ENCODE measurements at places on chromosomes 4 and X.

DNA sequence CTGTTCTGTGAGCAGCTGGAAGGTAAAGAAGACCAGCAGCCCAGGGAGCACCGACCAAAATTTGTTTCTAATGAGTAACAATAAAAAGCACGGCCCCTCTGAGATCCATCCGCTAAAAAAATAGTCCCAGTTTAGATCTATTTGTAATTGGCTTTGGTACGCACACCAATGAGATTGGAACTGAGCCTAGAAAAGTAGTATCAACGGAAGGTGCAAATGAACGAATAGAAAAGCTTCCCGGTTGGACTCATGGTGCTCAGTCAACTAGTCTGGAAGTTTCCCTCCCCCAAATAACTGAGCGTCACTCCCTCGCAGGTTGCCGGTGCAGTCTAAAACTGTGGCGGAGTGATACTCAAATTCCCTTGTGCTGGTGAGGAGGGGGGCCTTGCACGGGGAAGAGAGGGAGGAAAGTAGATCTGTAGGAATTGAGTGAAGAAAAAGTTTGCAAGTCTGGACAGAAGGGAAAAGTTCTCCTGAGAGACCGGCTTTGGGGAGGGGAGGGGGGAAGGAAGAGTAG lies at the start of gene COL4A5:
Gene COL4A5 (plus strand): TSS at position 413 of the 517 bp plus-strand sequence. CDS start 288 bp downstream, outside the sequence.
- no peak for DNase-seq

GRCh38 chr4:121053601-121054143 lies 18.7 kb downstream of the NDNF start:
- DNase-seq: no peak

DNA sequence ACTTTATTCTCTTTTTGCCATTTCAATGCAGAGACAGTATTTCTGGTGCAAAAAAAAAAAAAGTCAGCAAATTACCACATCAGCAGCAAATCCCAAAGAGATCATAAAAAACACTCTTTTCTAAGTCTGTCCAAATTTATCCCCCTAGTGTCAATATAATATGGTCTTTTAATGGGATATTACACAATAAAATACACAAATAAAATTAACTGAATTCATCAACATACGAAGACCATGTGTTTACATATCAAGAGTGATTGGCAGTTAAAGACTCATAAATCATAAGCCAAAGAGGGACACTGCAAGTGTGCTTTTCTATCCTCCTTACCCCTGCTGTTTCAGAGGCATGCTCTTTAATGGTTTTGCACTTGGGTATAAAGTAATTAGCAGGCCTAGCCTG lies 340.2 kb upstream of the DKK2 start:
- DNase-seq: no peak

DNA sequence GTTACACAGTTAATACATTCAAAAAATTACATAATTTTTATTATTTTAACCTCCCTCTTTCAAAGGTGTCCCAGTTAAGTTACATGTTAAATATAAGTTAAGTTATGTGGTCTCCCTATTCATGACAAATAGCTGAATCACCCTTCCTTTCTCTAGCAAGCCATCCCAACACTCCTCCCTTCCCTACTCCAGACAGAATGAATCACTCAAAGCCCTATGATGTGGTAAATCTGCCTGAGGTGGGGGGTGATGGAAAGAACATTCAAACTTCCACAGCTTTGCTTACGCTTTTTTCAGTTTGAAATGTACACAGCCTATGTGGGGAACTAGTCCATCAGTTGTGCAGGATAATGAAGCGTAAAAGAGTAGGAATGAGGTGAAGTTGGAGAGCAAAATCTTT lies 90.2 kb downstream of the CXCL13 start:
- DNase-seq: no peak

DNA sequence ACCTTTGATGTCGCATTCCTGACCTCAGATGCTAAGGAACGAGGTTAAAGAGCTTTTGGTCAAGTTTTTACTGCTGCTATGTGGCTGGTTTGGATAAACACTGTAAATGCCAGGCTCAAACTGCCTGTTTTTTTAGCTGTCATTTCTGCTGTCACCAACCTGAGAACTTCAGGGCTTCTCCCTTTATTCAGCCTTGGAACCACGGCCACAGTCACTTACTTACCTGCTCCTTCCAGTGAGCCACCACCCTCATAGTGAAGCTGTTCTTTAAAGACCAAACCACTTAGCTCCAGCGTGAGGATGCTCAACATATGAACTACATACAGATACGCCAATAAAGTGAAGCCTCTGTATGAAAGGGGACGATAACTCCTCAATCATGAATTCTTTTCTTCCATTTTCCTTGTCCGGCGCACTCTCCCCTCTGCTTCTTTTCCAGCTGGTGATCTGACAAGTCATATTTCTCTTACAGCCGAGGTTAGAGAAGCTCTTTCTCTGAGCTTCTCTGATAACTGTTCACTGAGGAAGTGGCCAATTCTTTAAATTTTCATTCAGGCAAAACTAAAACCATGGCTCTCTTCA lies 152.8 kb upstream of the ANK2 start:
- no peak for DNase-seq

DNA sequence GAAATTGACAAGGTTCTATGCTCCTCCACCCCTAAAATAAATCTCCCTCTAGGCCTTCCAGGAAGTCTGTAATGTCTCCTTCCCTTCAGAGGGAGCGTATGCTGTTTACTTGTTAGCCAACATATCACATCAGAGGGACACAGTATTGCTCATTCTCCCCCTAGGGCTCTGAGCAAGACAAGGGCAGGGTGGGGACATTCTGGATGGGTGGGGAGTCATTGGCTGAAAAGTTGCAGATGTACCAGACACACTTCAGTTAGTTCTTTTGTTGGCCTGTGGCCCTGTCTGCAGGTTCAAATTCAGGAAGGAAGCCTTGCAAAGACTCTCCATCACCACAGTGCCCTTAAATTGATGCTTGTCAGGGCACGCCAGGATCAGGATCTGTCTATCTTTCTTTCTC lies 106.3 kb upstream of the TEX13D start:
- DNase-seq: no peak

- DNase-seq: no peak
Measured at GRCh38 chr4:101871962-101872676, 81.6 kb downstream of the BANK1 start.

GRCh38 chrX:141903400-141904155 lies at the start of gene MAGEC1:
Gene MAGEC1 (plus strand): TSS chrX:141903894. CDS start chrX:141905073, 1,179 bp downstream.
- no peak for DNase-seq

DNA sequence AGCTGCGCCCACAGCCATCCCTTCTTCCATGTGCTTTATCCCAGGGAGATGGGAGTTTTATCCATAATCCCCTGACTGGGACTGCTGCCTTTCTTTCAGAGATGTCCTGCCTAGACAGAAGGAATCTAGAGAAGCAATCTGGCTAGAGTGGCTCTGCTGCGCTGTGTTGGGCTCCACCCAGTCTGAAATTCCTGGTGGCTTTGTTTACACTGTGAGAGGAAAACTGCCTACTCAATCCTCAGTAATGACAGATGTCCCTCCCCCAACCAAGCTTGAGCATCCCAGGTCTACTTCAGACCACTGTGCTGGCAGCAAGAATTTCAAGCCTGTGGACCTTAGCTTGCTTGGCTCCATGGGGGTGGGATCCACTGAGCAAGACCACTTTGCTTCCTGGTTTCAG lies 116.9 kb upstream of the AR start:
- no peak for DNase-seq

DNA sequence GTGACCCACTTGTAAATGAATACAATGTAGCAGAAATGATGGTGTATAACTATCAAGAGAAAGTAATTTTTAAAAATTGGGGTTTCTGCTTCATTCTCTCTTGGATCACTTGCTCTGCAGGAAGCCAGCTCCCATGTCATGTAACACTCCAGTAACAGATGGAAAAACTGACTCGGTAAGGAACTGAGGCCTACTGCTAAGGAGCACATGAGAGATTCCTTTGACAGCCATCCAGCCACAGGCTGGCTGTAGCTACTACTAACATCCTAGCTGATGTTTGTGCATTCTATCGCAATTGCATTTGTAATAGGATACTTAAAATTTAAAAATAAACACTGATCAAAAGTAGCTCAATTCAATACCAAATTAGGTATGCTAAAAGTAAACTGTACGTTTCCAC lies 102.3 kb upstream of the MAB21L2 start:
- DNase-seq: no peak

- DNase-seq: no peak
Measured at GRCh38 chr4:73408181-73408867, 4.2 kb downstream of the ALB start.

DNA sequence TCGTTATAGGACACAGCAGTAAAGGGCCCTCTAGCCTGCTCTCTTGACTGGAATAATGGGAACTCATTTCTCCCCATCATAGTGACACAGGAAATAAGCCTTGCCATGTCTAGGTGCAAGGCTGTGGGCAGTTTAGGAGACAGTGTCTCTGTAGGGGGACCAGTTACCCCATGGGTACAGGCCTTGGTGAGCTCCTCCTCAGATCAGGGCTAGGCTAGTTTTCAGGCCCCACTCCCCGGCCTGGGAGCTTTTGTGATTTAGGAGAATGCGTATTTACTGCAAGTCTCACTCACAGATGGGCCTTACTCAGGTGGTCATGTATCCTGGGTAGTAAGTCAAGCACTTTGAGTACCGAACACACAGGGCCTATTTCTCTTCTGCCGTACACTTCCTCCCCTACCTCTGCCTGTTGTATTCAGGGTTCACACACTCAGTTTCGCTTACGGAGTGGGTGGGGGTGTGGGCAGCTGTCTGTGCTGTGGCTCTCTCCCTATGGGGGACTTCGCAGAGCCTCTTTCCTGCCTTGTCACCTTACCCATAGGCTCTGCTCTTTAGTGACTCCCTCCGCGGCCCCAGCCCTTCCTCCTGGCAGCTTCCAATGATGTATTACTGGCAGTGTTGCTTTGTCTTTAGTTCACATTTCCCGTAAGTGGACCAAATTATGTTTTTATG lies 34.2 kb downstream of the FAM193A start:
- no peak for DNase-seq

GRCh38 chr4:86098691-86099090 lies 261.2 kb downstream of the MAPK10 start:
- no peak for DNase-seq

DNA sequence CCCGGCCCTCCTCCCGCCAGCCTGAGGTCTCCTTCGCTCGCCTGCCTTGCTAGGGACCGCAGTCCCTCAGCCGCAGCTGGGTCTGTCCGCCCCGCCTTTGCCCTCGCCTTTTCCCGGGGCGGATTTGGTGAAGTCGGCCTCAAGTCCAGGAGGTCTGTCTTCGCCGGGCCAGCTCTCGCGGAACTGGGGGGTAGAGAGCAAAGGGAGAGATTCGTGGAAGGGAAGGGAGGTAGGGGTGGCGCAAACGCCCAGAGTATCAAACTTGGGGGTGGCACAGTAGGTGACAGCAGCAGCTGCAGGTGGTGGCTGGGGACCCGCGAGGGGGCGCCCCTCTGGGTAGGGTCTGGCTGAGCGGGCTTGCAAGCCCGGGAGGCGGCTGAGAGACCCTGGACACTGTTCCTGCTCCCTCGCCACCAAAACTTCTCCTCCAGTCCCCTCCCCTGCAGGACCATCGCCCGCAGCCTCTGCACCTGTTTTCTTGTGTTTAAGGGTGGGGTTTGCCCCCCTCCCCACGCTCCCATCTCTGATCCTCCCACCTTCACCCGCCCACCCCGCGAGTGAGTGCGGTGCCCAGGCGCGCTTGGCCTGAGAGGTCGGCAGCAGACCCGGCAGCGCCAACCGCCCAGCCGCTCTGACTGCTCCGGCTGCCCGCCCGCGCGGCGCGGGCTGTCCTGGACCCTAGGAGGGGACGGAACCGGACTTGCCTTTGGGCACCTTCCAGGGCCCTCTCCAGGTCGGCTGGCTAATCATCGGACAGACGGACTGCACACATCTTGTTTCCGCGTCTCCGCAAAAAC lies at the start of gene NPY2R:
Gene NPY2R (plus strand): TSS at position 379 of the 797 bp plus-strand sequence. CDS start 5,304 bp downstream, outside the sequence.
- DNase-seq: no peak

DNA sequence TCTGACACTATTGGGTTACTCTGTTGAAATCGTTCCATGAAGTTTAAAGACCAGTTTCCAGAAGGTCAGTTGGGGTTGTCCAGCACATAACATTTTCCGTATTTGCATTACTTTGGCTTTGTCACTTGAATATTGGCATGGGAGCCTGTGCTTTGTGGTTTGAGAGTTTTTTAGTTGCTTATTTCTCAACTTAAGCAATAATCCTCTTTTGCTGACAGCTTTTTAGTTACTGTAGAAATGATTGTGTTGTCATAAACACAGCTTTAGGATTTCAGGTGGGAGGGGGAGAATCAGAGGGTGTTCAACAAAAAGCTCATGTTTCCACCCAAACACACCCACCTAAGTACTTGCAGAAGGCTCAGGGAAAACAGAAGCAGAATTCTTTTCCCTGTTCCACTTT lies 210.7 kb upstream of the TLL1 start:
- no peak for DNase-seq

GRCh38 chr4:127672111-127672510 lies 39.4 kb downstream of the INTU start:
- no peak for DNase-seq

DNA sequence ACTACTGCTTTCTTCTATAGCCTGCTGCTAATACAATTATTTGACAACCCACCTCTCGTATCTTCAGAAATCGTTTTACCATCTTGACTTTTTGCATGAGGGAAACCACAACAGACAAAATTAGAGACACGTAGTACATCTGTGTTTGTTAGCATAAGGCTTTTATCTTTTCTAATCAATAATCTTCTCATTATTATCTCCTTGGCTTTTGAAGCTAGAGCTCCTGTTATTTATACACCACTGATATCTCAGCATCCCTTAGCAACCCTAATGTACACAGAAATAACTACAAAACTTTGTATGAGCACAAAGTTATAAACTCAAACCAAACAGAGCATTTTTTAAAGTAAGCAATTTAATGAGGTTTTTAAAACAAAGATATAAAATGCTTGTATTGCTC lies 39.7 kb downstream of the CORIN start:
- no peak for DNase-seq

GRCh38 chr4:30763321-30763727 lies 43.2 kb downstream of the PCDH7 start:
- no peak for DNase-seq

DNA sequence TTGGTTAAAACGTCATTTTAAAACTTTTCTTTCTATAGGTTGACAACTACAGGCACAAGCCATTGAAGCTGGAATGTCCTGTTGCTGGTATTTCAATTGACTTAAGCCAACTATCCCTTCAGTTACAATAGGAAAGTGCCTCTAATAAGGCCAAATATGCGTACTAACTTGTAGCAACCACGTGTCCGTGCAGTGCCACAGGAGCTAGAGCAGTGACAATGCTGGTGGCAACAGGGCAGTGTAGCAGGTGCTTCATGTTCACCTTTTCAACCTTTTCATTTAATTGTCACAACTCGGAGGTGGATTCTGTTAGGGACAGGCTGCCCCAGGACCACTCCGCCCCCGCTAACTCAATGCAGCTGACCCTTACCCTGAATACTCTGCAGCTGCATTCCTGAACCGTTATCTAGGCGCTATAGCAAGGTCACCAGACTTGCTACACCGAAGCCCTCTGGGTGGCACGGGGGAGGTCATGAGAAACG lies 37.7 kb downstream of the ERVMER34-1 start:
- no peak for DNase-seq

Measured in cerebellar nuclear complex (tissue), 1 donor.